ENCODE measurements at places on chromosomes 5 and 9.

DNA sequence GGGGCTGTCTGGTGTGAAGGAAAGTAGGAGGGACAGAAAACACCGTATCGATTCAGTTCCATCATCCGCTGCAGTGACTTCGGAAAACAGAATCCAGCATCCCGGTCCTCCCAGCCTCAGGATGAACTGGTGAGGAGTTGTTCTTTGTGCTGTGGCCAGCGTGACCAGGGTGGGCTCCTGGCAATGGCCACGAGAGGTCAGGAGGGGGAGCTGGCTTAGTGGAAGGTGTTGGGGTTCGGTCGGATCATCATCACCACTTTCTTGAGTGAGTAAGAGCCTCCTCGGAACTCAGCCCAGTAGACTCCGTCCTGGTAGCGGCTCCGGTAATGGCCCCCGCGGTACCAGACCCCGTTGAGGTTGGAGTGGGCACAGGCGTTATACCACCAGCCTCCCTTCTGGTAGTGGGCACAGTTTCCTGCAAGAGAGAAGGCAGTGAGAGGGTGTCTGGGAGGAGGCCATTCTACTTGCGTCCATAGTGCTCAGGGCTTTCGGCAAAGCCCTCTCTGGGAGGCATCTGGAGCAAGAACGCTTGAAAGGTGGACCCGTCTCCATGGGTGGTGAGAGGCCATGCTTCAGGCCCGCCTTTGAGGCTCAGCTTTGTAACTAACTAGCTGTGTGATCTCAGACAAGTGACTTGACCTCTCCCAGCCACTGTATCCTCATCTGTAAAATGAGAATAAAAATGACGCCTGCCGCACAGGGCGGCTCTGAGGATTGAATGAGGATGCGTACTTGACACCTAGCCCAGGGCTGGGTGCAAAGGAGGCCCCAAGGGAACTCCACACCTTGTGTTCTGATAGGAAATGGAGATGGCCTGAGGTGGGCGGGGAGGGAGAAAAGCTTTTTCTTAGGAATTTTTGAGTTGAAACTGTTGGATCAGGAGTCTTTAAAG lies 33.5 kb downstream of the ANGPTL2 start:
- DNase-seq, result no peak

- DNase-seq, result no peak
These were observed 11.1 kb upstream of the NRG2 start for GRCh38 chr5:140054086-140054689.

DNA sequence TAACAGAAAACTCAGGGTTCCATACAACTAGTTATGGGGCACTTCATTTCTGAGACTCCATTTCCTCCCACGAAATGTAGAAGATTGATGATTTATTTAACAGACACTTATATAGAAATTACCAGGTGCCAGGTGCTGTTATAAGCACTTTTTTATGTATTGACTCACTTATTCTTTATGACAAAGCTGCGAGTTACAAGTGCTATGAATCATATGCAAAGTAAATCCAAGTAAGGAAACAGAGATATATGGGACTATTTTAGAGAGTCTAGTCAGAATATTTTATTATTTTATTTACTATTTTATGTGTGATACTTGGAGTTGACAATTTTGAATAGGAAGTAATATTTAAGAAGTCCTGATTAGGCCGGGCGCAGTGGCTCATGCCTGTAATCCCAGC lies 822.8 kb upstream of the C9orf72 start:
- no peak for DNase-seq

GRCh38 chr5:131677115-131677514 lies 42.1 kb upstream of the RAPGEF6 start:
- no peak for DNase-seq

GRCh38 chr9:22102146-22103053 lies 93.3 kb upstream of the CDKN2B start:
- DNase-seq, result no peak

DNA sequence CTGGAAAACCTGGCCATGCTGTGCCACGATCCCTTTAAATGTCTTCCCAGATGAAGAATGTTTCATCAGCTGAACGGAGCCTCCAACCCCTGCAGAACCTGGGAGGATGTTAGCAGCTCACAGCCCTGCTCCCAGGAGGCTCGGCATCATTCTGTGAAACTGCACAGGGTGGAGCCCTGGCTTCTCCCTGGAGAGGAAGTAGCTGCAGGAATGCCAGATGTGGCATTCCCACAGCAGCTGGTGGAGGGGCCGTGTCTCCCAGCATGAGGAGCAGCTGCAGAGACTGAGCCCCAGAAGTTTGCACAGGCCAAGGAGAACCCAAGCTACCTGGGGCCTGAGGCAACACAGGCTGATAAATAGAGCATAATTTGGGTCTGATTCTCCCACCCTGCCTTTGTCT lies 165.8 kb upstream of the MAP3K1 start:
- DNase-seq, result no peak

GRCh38 chr9:33117306-33117705 lies 40.8 kb upstream of the SMU1 start:
- no peak for DNase-seq

- peak; percentile 63 for DNase-seq
These were observed 42.4 kb downstream of the MRRF start for GRCh38 chr9:122307061-122307460.

GRCh38 chr5:160287378-160288051 lies 24.8 kb downstream of the CCNJL start:
- peak; percentile 93 for DNase-seq

DNA sequence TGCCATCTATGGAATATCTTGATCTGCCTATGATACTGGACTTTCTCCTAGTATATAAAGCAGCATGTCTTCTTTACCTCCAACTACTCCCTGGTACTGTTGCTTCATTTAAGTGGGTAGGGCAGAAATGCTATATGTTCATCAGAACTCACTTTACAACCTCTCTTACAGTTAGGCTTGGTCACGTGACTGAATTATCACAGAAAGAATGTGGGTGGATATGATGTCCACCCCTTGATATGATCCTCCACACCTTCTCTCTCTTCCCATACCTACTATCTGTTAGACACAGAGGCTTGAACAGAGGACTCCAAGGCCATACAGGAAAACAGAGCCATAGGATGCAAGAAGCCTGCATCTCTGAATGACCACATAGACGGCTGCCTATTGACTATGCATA lies 19.8 kb downstream of the CRHBP start:
- no peak for DNase-seq
